ENCODE measurements at places on chromosomes 1 and 21.

- H3K4me3 ChIP-seq = no peak overlapping the region
- DNase-seq = no peak
- H3K27me3 ChIP-seq = no peaks in the 10 kb centered on the region
These were observed 8.6 kb upstream of the PPFIA4 start for GRCh38 chr1:203017692-203018091.

DNA sequence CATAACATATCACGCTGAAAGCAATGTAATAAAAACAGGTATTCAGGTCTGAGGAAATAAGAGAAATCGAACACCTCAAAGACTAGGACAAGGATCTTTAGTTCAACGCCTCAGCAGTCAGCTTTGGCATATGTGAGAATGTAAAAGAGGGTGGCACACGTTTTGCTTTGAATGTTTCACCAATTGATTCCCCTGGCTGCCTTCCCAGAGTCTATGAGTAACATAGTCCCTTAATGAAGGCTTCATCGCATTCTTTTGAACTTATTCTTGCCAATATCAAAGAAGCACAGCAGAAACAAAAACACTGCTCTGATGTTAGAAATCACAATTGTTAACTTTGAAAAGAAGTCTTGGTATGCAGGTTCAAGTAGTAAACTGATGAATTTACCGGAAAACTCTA lies 764.8 kb downstream of the ADGRL2 start:
- H3K27ac ChIP-seq = no peak overlapping the region
- DNase-seq = no peak
- H3K36me3 ChIP-seq = no peaks in the 10 kb centered on the region
- no peaks in the 10 kb centered on the region for H3K27me3 ChIP-seq

DNA sequence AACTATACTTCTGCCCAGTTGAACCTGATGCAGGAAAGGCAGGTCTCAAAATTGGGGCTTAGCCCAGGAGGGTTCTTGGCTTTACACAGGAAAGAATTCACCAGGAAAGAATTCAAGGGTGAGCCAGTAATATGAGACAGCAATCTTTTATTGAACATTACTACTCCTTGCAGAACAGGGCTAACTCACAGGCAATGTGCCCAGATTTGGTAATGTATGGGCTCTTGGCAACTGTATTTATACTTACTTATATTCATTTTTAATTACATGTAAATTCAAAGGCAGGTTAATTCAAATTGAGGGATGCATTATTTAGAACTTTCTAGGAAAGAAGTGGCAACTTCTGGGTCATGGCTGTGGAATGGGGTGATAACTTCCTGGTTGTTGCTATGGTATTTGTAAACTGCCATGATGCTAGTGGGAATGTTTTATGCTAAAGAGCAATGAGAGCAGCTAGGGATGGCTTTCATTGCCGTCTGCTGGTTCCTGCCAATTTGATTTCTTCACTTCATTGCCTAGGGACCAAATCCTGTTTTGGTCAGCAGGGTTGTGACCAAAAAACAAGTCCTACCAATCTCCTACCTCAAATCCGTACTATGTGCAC lies 107.5 kb downstream of the CHRM3 start:
- H3K27me3 ChIP-seq = no peaks in the 10 kb centered on the region
- no peak overlapping the region for H3K27ac ChIP-seq
- H3K36me3 ChIP-seq = no peaks in the 10 kb centered on the region
- H3K4me3 ChIP-seq = no peak overlapping the region

DNA sequence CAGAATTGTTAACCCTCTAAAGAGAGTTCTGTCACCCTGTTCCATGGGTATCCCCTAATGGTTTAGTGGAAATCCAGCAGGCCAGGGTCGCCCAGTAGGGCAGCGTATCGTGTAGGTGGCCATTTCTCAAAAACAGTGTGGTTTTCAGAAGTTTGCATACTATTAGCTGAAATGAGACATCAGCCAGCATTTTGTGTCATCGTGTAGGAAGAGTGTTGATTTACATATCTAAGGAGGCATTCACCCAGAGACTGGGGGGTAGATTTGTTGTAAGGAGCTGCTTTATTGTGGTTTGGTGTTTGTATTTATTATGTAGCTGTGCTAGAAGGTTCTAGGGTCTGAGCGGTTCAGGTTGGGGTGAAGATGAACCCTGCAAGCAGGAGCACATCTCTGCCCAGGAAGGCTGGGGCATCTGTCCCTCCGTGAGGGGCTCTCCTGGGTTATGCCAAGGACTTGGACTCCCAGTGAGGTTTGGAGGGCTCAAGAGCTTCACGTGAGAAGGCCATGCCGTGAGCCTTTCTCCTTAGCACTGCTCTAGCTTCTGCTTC lies 174.4 kb downstream of the PGBD5 start:
- H3K36me3 ChIP-seq = peaks cover 19% of the 10 kb centered on the region
- H3K4me1 ChIP-seq = no peaks in the 10 kb centered on the region
- no peak overlapping the region for H3K4me3 ChIP-seq
- no peak for DNase-seq
- H3K27me3 ChIP-seq = no peaks in the 10 kb centered on the region

DNA sequence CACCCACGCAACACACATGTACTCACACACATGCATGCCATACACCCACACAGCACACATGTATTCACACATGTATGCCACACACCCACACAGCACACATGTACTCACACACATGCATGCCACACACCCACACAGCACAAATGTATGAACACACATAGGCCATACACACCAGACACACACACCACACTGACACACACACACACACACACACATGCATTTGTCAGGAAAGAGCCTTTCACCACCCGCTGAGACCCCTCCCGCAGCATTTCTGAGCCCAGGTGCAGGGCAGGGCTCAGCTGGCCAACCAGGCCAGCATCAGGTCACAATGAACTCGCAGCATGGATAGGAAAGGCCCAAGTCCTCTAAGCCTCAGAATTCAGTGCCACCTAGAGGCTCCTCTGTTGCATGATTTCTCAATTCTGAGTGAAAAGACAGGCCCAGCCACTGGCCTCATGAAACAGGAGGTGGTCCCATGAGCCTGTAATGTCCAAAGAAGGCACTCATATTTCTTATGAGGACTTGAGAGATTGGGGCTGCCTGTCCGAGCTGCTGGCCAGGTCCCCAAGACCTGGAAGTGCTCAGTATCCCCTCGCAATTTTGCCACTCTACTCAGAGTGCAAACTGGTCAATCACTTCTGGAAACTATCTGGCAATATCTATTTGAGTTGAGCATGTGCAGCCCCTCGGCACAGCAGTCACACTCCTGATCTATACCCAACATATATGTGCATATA lies 57.3 kb downstream of the PSMG1 start:
- H3K27me3 ChIP-seq = no peaks in the 10 kb centered on the region
- H3K27ac ChIP-seq = no peak overlapping the region
- H3K4me3 ChIP-seq = no peak overlapping the region
- H3K36me3 ChIP-seq = no peaks in the 10 kb centered on the region
- peaks cover 12% of the 10 kb centered on the region for H3K4me1 ChIP-seq

DNA sequence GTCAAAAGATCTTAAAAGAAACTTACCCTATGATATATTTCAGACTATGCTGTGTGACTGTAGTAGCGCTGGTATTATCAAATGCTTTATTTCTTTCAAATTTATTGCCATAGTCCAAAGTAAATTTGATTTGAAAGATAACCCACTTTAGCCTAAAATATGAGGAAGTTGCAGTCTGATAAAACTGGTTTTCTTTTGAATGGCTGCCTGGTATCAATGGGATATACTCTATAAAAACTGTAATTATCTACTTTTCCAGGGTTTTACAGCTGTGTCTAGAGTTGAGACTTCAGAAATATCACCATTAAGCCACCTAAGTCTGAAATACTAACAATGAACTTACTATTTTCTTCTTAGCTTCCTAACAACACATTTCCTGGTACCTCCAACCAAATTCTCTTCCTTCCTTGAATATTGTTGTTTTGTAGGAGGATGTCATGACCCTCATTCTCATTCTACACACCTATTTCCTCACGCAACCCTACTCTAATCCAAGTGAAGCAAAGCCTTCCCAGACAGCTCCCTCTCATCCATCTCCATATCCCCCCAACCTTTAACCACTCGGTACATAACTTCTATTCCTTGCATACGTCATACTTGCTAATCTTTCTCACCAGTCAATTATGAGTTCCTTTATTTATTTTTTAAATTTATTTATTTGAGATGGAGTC lies 17.0 kb downstream of the KDM5B start:
- H3K4me3 ChIP-seq = no peak overlapping the region
- DNase-seq = no peak
- H3K27ac ChIP-seq = no peak overlapping the region
- no peaks in the 10 kb centered on the region for H3K36me3 ChIP-seq
- H3K27me3 ChIP-seq = no peaks in the 10 kb centered on the region
- peaks cover 5% of the 10 kb centered on the region for H3K4me1 ChIP-seq

- no peaks in the 10 kb centered on the region for H3K36me3 ChIP-seq
- no peak overlapping the region for H3K4me3 ChIP-seq
- no peak for DNase-seq
- no peak overlapping the region for H3K27ac ChIP-seq
- no peaks in the 10 kb centered on the region for H3K27me3 ChIP-seq
These were observed 177.1 kb downstream of the MAGI3 start for GRCh38 chr1:113567427-113567826.

DNA sequence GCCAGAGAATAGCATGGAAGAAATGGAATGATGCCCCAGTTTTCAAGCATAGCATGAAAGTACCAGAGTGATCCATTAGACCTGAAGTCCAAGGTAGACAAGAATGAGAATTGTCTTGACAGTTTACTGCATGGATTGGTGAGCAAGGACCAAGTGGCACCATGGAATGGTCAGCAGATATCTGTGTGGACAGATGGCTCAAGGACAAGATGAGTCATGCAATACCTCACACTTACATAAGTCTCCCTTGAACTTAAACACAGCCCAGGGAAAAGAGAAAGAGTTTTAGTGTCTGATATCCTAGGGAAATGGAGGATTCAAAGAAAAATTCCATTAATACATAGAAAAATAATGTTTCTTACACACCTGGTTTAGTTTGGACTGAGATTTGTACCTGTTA lies 195.2 kb downstream of the MRPL39 start:
- H3K4me3 ChIP-seq = no peak overlapping the region
- no peaks in the 10 kb centered on the region for H3K27me3 ChIP-seq
- no peaks in the 10 kb centered on the region for H3K4me1 ChIP-seq
- no peak for DNase-seq
- H3K27ac ChIP-seq = no peak overlapping the region

- no peak for DNase-seq
- H3K36me3 ChIP-seq = no peaks in the 10 kb centered on the region
- no peak overlapping the region for H3K4me3 ChIP-seq
These were observed 111.7 kb downstream of the GLUL start for GRCh38 chr1:182279724-182280503.

DNA sequence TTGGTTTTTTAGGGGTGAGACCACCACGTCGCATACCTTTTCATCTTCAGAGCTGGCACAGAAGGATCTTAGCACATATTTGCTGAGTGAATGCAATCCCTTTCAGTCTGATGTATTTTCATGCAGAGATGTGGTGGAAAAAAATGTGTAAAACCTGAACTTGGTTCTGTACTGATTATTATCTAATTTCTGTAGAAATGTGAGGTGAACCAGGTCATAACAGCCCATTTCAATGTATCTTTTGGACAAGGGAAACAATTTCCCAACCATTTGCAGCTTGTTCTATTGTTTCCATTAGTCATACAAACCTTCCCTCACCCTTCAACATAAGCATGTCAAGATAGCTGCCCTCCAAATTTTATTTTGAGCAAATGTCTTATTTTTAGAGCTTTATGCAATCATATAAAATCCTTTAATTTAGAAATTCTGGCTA lies 46.8 kb upstream of the RUNX1 start:
- H3K27ac ChIP-seq = no peak overlapping the region
- H3K27me3 ChIP-seq = no peaks in the 10 kb centered on the region
- no peaks in the 10 kb centered on the region for H3K36me3 ChIP-seq
- H3K4me1 ChIP-seq = no peaks in the 10 kb centered on the region
- no peak overlapping the region for H3K4me3 ChIP-seq
- no peak for DNase-seq

- H3K27ac ChIP-seq = no peak overlapping the region
- H3K27me3 ChIP-seq = no peaks in the 10 kb centered on the region
- no peak for DNase-seq
- H3K36me3 ChIP-seq = no peaks in the 10 kb centered on the region
- no peak overlapping the region for H3K4me3 ChIP-seq
These were observed 23.1 kb downstream of the RHBDL2 start for GRCh38 chr1:38918568-38918967.

Measured in natural killer cell (primary cell).